ENCODE measurements at places on chromosomes 5 and 9.
A peak's percentile ranks its signal among the peaks of the same experiment; 100 is the strongest.

DNA sequence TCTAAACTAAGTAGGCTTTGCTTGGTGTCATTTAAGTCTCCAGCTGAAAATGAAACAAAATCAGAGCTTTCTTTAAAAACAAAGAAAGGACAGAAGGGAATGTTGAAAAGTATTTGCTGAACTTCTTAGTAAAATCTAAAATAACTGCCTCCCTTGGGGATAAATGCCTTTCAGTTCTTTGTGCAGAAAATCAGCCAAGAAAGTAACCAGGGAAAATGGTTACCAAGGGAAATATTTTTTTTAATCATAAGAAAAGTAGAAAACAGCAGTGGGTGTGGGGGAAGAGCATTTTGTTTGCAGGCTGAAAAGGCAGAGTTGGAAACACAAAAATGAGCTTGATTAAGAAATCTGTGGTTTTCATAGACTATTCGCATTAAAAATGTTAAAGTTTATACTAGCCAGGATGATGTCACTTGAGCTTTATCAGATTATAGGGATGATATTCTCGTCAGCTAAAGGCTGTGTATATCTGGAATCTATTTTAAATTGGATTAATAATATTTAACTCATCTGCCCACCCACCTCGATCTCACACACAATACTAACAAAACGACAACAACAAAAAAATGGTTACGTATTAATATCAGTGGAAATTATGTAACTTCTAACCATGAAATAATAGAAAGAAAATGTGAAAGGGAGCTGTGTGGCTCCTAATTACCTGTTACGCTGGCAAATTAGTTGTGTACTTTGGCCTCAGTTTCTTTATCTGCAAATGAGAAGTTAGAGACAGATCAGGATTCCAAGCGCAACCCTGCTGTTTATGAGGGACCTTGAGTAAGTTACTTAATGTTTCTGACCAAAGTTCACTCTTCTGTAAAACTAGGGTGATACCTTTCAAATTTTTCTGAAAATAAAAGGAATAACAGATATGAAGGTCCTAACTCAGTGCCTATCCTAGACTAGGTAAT, at the start of gene ECM2:
ECM2 (minus strand) TSS at position 51 of the 911 bp plus-strand sequence. CDS start 13,124 bp downstream, outside the sequence.
- peak; percentile 7 for DNase-seq

GRCh38 chr5:114702136-114702535, 340.3 kb downstream of the KCNN2 start:
- no peak for DNase-seq

GRCh38 chr9:77916820-77917219, 114.8 kb downstream of the GNAQ start:
- no peak for DNase-seq

- no peak for DNase-seq
These were observed 84.0 kb downstream of the WNK2 start for GRCh38 chr9:93267681-93268505.

DNA sequence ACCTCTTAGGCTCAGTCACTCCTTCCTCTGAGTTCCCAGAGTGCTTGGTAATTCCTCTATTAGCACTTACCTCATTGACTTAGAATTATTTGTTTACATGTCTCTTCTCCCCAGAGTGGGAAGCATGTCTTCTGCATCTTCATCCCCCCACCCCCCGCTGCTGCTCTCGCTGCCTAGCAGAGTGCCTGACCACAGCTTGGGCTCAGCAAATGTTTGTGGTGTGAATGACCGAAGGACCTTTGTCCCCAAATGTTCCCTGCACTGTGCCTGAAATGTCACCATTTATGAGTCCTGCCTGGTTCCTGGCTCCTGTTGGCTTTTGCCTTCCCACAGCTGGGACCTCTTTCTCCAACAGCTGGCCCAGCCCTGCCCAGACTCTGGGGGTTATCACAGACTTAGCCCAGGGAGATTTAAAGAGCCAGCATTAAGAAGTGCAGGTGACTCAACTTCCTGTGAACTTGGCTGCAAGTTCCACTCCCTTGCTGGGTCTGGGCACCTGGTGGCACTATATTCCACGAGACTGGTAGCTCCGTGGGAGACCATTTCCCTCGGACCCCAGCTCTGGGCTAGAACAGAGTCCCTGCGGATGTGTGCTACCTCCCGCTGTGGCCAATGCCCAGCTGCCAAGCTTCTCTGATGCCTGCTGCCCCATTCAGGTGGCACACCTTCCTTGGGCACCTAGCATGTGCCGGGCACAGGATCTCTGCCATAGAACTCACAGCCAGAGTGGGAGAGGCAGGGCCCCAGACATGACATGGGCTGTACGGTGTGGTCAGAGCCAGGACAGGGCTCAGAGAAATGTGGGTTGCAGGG, 1.8 kb upstream of the HMCN2 start:
- DNase-seq = peak; percentile 55

All from NCI-H82 (cell line).